Diencephalon (tissue), 1 donor: ENCODE measurements at places on chromosomes 11 and 22. TPM values are rescaled to one million over a fixed set of nuclear protein-coding genes. Genes with fewer than 3 reads are reported as not detected.

YAP1 gene
- total RNA-seq = 33.9 TPM

MRGPRF gene
- total RNA-seq = 0.92 TPM

C11orf97 gene
- total RNA-seq = 2.5 TPM

SLC22A8 gene
- total RNA-seq = 1.2 TPM

SLC22A25 gene
- total RNA-seq = 0.23 TPM

OR52N4 gene
- not detected for total RNA-seq

APOL5 gene
- not detected for total RNA-seq

MCHR1 gene
- 11.5 TPM for total RNA-seq

CHRNA10 gene
- total RNA-seq = 0.92 TPM

SOX6 gene
- 54.7 TPM for total RNA-seq

EHF gene
- total RNA-seq = not detected

DDIAS gene
- 2.8 TPM for total RNA-seq

C11orf87 gene
- total RNA-seq = 90.7 TPM

SCGB1D2 gene
- not detected for total RNA-seq

PANX3 gene
- total RNA-seq = not detected

PARVA gene
- total RNA-seq = 8.3 TPM

CCDC15 gene
- 3.9 TPM for total RNA-seq

SLC7A4 gene
- 6.7 TPM for total RNA-seq
